Suppressor macrophage (primary cell): ENCODE measurements at places on chromosomes 1 and 21.

DNA sequence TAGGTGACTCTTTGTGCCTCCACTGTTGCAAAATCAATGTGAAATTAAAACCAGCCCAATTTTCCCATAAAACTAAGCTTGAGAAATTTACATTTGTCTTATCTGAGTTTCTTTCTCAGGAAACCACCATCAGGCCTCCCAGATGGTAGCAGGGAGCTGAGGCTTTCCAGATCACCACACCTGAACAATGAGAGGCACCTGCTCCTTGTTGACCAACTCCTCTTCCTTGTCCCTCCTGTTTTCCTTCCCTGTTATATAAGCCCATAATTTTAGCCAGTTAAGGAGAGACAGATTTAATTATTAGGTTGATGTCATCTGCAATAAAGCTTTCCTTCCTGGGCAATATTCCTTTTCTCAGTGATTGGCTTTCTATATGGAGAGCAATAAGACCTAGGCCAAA is 32.0 kb upstream of the C1orf185 start:
- no peak for DNase-seq

DNA sequence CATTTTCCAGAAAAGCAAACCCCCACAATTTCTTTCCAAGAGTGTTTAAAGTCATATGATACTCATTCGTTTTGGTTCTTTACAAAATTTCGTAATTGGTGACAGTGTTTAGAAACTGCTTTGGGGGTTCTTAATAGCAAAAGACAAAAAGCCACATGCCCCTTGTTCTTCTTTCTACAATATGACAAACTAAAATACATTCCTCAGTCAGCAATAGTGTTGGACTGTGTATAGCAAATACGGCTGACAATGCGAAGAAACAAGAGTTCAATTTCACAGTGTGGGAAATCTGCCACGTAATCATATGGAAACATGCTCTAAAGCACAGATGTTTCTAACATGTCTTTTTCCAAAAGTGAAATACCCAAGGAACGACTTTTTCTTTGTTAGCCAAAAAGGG is 7.6 kb upstream of the IFNAR1 start:
- DNase-seq = peak; percentile 64

- DNase-seq = no peak
Observed at GRCh38 chr1:175216444-175216843, 23.9 kb upstream of the KIAA0040 start.

GRCh38 chr1:162380061-162380846 is 1.3 kb upstream of the C1orf226 start:
- no peak for DNase-seq

DNA sequence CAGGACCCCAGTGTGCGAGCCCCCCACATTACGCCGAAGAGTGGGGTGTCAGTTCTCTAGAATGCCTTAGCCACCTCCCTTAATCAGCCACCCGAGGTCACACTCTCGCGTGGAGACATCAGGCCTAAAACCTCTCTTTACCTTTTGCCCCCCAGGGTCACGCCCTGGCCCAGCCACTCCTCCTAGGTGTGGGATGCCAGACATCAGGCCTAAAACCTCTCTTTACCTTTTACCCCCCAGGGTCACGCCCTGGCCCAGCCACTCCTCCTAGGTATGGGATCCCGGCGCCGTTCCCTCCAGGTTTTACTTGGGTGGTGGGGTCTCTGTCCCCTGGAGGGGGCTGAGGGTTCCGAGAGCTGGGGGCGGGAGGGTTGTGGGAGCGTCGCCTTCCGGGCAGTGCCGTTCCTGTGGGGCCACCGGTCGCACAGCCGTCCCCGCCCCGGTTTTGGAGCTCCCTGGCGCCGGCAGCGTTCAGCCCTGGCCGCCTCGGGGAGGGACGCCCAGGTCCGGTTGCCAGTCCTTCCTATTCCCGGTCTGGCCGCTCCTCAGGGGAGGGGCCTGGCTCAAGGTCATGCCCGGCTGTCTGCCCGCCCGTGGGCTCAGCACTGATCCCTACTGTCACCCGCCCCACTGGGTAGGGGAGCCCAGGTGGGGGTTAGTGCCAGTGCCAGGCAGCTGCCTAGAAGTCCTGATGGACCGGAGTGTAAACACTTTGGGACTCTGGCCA is 882 bp downstream of the VPS13D start:
- peak; percentile 82 for DNase-seq

DNA sequence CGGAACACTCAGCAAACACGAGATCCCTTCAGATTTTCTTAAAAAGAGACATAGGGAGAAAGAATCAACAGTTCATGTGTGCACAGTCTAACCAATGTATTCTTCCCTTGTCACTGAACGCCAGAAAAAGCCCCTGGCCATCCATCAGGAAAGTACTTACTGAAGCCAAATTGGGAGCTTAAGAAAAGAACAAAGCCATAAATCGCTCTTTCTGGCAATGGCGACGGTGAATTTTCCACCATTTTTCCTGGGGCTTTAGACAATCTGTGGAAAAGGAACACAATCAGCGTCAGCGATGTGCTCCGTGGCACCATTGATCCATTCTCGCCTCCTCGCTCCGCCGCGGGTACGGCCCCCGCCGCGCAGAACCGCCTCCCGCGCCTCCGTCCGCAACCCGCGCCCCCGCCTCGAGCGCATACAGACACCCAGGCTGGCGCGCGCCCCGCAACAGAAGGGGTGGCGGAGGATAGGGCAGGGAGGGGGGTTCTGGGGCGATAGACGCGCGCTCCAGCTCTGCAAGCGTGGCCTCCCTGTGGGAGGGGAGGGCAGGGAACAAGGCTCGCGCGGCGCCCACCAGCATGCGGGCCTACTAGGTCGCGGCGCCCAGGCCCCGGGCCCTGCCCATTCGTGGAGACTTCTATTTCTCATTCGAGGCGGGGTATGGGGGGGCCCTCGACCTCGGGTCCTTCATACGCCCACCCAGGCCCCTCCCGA is 440 bp downstream of the PIGP start:
- DNase-seq = peak; percentile 85

- DNase-seq = no peak
Observed at GRCh38 chr21:27646691-27647090, 679.8 kb upstream of the ADAMTS5 start.

DNA sequence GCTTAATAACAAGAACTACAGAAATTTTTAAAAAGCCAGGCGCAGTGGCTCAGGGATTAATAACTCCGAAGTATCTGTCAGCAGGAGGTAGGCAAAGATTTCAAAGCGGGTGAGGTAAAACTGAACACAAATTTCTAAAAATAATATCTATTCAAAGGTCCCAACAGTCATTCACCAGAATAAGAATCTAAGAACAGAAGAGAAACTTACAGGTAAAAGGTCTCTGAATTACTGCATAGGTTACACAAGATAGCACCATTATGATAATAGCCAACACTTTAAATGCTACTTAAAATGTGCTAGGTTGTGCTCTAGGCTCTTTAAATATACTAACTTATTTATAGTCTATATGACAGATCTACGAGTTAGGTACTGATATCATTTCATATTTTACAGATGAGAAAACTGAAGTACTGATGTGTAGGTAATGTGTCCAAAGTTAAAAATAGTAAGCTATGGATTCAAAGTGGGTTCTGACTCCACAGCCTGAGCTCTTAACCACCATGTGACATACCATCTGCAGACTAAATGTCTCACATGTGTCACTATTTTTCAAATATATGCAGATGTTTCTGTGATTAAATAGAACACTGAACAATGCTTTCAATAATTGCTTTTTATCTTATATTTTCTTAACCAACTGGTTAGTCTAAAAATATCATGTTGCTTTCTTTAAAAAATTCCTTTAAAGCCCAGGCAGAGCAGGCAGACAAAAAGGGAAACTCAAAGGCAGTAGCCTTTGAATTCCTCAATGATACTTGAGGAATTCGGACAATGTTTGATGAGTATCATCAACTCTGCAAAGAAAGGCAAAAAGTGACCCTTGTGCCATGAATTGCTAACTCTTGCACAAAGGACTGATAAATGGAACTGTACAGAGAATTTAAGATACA is 80.5 kb upstream of the TTC39A start:
- DNase-seq = no peak

GRCh38 chr21:24729568-24729967 is 877.7 kb downstream of the MRPL39 start:
- DNase-seq = no peak

DNA sequence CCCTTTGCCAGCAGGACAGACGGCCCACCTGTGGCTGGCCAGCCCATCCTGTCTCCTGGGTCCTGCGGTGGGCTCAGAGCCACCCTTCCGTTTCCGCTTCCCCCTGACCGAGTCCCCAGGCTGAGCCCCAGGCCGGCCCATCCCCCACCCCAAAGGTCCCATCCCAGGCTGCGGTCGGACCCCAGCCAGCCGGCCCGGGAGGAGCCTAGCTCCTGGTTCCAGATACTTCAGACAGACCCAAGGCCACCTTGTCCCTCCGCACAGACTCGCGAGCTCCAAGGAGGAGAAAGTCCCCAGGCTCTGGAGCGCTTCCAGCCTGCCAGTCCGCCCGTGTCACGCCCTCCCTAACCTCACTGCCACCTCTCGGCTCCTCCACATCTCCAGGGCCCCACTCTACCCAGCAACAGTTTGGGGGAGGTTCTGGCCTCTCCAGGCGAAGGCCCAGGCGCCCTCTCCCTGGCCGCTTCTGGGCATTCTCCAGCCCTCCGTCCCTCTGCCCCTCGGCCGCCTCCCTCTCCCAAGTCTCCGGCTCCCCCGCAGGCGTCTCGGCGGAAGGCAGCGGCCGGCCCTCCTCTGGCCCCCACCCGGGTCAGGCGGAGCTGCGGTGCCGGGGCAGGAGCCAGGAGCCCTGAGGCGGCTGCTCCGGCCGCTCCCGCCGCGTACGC is 835 bp downstream of the LRRN2 start:
- DNase-seq = no peak

GRCh38 chr1:153535242-153536011 is at the start of gene S100A6:
TSS of gene S100A6 (minus strand) at chr1:153535991. CDS start at chr1:153535339, 652 bp downstream.
- peak; percentile 77 for DNase-seq

- DNase-seq = no peak
Observed at GRCh38 chr1:14666373-14666772, 67.9 kb downstream of the KAZN start.

GRCh38 chr1:239261521-239261920 is 124.8 kb upstream of the CHRM3 start:
- DNase-seq = no peak

DNA sequence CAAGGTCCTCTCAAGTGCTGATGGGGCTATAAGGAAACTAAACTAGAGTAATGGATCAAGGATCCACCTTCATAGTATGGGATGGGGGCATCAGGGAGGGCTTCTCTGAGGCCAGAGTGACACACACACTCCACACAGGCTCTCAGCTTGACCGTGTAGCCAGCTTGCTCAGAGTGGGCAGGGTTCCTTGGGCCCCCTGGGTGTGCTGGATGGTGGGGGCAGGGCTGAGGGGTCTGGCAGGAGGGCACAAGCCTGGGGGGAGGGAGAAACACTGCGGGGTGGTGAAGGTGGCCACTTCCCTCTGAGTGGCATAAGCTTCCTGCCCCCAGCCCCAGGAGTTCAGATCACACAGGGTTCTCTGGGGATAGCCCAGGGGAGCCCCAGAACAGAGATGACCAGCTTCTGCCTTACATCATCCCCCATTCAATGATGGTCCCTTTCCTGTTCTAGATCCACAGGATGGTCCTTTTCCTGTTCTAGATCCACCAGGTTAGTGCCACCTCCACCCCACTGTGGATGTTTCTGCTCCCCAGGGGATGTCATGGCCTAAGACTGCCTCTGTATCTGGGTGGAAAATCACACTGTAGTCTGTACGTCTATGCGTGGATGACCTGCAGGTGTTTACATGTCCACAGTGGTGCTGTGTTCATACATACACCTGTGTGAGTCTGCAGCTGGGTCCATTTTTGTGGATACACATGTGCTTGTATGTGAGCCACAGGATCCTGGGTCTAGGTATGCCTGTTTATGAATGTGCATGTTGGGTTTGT is 525.0 kb downstream of the PTPRU start:
- DNase-seq = no peak

- DNase-seq = no peak
Observed at GRCh38 chr1:185601189-185601588, 133.0 kb upstream of the HMCN1 start.

- DNase-seq = no peak
Observed at GRCh38 chr1:230745071-230745470, 2.1 kb upstream of the CAPN9 start.

DNA sequence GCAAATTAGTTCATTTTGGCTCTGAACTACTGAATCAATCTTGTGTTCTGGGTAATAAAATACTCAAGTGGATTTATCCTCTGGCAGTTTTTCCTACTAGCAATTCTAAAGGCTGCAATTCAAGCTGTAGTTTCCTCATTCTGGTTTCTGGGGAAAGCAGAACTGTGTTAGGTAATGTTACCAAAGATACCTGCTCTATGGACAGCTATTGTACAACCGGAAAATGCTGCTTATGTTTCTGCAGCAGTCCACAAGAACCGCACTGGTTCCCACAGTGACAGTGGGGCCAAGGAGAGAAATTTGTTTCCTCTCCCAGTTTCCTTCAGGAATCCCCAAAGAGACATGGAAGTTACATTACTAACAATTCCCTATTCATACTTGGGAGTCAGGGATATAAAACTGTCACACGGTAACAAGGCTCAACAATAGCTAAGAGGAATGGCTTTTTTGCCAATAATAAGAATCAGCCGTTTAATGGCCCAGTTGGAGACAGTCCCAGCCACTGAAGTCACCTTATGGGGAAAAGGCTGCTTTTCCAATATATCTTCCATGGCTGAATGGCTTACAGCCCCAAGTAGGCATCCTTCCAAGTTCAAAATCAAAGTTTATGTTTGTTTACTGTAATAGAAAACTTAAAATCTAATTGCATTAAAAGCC is 52.6 kb downstream of the PCNX2 start:
- peak; percentile 27 for DNase-seq

DNA sequence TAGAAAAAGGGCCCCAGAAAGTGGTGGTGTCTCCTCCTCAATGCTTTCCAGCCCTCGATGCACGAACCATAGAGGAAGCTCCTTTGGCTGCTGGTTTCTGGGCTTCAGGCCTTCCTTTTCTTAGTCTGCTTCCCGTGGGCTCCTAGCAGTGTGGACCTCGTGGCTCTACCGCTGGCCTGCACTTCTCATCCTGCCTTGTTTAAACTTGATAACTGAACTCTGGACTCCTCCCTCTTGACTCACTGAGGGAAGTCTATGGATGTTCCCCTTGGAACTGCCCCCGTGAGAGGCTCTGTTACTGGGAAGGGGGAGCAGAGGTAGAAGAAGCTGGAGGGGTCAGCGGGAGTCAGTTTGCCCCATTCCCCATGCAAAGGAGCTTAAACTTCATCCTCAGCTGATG is 75.3 kb upstream of the WDR26 start:
- DNase-seq = peak; percentile 79

DNA sequence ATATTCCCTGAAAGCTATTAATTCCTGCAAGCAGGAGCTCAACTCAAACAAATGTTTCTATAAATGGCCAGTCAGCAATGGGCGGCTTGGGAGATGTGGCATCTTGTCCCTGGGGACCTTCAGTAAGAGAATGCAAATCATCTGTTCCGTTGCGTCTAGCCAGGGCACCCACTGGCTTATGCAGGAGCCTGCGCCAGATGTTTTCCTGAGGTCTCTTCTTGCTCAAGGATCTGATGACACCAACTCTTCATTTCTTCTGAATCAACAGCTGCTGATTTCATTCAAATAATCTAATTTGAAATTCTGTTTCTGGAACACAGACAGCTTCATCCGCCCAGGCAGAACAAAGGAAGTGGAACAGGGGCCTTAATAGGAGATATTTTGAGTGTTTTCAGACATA is 70.0 kb upstream of the AJAP1 start:
- no peak for DNase-seq
